Kidney epithelial cell (primary cell): ENCODE measurements at places on chromosomes 5 and 9.

DNA sequence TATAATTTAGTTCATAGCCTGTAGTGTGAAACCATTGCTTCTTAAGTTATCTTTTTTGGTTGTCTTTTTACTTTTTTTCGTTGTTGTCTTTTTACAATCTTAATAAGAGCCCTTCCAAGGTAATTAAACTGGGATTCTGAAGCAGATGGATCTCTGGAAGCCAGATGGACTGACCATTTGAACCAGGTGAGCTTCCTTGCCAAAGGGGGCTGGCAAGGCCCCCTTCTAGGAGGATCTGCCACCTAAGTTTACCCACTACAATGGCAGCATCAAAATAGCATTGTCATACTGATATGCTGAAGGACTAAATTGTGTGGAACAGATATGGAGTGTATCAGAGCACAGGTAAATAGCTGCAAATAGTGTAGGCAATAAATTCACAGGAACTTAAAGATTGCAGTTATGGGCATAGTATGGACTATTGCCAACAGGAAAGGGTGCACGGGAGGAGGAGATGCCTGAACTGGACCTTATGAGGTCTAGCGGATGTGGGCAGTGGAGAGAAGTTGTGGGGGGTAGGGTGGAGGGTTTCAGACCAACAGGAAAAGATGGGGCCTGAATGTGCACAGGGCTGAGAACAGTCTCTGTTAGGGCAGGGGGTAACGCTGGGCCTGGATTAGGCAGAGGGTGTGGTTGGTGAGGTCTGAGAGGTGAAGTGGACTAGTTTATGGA is 61.5 kb upstream of the CTXN3 start:
- no peak for DNase-seq

- DNase-seq, result no peak
Measured at GRCh38 chr9:16959391-16959790, 88.9 kb upstream of the BNC2 start.

GRCh38 chr9:87157366-87158031 is 210.2 kb upstream of the GAS1 start:
- DNase-seq, result peak; percentile 31

GRCh38 chr9:35915681-35916294 is 6.5 kb downstream of the SPAAR start:
- DNase-seq, result no peak

DNA sequence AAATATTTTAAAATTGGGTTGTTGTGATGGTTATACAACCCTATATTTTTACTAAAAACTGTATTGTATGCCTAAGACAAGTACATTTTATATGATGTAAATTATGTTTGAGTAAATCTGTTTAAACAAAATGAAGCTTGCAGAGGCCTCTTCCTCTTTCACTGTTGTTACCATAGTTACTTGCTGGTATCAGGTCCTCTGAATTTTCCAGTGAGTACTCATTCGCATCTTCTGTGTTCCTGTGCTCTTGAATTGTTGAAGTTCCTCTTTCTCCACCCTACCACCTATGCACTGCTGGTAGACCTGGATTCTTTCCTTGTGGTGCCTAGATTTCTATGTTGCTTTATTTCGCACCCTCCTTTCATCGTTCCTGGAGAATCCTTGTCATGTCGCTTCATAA is 938.5 kb upstream of the ACO1 start:
- no peak for DNase-seq

DNA sequence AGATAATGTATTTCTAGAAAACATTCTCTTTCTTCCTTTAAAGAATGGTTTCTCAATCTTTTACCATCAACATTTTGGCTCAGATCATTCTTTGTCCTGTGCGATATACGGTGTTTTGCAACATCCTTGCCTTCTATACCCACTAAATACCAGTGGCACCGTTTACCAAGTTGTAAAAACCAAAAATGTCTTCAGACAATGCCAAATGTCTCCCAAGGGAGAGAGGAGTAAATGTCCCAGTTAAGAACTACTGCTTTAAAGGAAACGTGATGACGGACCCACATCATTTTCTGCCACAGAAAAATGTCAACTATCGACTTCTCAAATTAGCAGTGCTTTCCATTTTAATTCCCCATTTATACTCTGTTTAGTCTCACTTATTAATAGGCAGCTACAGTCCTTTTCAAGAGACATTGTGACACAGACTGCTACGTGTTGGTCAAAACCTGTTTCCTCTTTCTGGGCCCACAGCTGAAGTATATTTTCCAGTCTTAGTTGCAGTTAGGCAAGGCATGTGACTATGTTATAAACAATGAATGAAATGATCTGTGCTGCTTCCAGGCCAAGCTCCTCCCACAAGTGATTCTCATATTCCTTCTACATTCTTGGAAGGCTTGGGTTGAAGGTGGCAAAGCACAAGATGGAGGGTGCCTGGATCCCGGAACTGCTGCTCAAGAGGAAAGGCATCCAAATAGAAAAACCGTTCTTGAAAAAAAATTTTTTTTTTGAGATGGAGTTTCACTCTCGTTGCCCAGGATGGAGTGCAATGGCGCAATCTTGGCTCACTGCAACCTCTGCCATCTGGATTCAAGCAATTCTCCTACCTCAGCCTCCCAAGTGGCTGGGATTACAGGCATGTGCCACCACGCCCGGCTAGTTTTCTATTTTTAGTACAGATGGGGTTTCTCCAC is 8.8 kb downstream of the PRXL2C start:
- no peak for DNase-seq

DNA sequence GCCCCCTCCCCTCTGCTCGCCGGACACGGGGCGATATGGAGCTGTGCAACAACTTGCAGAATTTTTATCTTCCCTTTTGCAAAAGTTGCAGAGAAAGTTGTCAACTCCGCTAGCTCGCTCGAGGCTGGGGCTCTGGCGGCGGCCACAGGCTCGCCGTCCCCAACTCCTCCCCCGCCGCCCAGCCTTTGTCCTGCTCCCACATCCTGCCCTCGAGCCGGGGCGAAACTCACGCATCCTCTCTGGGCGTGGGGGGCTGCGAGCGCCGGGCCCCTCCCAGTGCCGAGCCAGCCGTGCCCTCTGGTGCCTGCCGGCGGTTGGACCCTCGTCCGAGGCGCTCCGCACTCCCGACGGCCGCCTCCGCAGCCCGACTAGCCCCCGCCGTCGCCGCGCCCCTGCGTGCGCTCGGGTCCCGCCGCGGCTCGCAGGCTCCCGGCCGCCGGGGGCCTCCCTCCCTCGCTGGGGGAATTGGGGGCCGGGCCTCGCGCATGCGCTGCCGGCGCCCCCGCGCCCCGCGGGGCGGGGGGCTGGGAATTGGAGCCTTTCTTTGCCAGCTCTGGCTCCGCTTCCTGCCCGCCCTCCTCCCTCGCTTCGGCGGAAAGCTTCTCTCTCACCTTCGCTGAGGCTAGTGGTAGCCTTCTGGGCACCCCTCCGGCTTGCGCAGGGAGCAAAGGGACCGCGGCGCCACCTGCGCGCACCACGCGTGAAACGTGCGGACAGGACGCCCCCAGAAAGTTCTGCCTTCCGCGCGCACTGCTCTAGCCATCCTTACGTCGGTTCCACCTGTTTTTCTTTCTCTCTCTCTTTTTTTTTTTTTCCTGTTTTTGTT is at the start of gene CCNJL:
Gene CCNJL (minus strand): TSS at position 431 of the 826 bp plus-strand sequence. CDS start 641 bp downstream, outside the sequence.
- DNase-seq, result no peak

- DNase-seq, result no peak
Measured at GRCh38 chr5:78577071-78577807, 71.3 kb downstream of the LHFPL2 start.

GRCh38 chr5:80141147-80141671 is 106.1 kb downstream of the THBS4 start:
- no peak for DNase-seq
